ENCODE measurements at places on chromosomes 4 and X. TPM values are rescaled to one million over a fixed set of nuclear protein-coding genes. Genes with fewer than 3 reads are reported as not detected.

Gene JADE3
- 7.4 TPM for total RNA-seq

Gene CHST7
- 72.4 TPM for total RNA-seq

Gene NAA11
- not detected for total RNA-seq

Gene CACNA1F
- 0.23 TPM for total RNA-seq

- no peak overlapping the region for H3K27ac ChIP-seq
- H3K4me3 ChIP-seq: no peak overlapping the region
- no peaks in the 10 kb centered on the region for H3K36me3 ChIP-seq
- no peaks in the 10 kb centered on the region for H3K27me3 ChIP-seq
Measured at GRCh38 chr4:144809056-144809640, 163.2 kb downstream of the HHIP start.

DNA sequence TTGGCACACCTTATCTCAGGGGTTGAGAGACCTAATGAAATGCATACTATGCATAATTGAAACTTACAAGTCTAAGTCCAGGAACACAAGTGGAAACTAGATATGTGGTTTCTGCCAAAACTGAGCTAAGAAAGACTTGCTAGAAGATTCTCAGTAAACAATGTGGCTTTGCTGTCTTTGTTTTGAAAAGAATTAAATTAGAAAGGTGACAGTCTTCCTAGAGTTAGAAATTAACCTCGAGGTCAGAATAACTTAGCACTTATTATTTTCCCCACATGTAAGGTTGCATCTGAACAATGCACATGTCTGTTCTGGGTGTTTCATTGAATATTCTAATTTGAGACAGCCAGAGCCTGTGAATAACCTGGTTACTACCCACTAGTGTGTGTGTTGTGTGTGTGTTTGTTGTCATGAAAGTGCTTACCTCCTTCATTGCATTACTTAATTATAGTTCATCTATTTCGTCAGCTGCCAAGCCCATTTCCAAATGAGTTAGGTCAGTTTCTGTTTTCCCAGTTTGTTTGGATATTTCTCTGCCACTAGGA, 1.5 kb downstream of the EREG start:
- H3K4me1 ChIP-seq: peaks cover 4% of the 10 kb centered on the region
- H3K4me3 ChIP-seq: no peak overlapping the region
- H3K36me3 ChIP-seq: no peaks in the 10 kb centered on the region
- no peaks in the 10 kb centered on the region for H3K27me3 ChIP-seq

DNA sequence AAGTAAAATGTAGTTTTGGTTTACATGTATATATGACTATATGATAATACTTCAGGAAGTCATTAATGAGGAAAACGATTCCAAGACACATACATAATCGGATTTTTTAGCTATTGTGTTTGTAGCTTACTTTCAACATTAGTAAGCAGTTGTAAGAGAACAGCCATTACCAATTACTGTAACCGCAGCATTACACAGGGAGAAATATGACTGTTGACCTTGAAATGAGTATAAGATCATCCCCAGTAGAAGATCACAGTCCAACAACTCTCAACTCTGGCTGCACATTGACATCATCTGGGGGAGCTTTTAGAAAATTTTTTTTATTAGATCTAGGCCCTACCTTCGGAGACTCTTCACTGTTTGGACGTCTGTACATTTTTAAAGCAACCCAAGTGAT, 762.0 kb upstream of the MAGEB2 start:
- no peaks in the 10 kb centered on the region for H3K27me3 ChIP-seq
- no peaks in the 10 kb centered on the region for H3K36me3 ChIP-seq
- H3K27ac ChIP-seq: no peak overlapping the region
- H3K4me1 ChIP-seq: no peaks in the 10 kb centered on the region

DNA sequence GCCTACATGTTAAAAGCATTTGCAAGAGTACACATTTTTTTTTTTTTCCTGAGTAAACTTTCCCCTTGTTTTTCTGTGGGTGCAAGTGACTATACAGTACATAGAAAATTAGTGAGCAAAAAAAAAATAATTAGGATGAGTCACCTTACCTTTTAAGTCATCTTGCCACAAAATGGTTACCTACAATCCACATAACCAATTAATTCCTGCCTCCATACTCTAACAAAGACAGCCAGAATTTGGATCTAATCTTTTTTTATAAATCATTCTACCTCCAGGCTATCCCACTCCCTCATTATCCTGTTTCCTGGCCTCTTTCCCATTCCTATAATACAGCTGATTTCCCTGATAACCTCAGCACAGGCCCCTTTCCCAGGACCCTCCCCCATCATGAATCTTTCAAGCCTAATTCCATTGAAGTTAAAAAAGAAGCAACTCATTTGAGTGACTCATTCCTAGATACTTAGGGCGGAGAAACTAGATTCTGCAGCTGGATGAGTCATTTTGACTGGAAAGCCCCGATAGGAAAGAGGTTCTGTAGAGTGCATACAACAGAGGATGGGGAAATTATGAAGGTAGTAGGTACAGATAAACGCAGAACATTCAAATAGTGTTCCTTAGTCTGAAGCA, 128.2 kb downstream of the C4orf51 start:
- H3K27me3 ChIP-seq: no peaks in the 10 kb centered on the region
- H3K36me3 ChIP-seq: no peaks in the 10 kb centered on the region
- no peaks in the 10 kb centered on the region for H3K4me1 ChIP-seq

DNA sequence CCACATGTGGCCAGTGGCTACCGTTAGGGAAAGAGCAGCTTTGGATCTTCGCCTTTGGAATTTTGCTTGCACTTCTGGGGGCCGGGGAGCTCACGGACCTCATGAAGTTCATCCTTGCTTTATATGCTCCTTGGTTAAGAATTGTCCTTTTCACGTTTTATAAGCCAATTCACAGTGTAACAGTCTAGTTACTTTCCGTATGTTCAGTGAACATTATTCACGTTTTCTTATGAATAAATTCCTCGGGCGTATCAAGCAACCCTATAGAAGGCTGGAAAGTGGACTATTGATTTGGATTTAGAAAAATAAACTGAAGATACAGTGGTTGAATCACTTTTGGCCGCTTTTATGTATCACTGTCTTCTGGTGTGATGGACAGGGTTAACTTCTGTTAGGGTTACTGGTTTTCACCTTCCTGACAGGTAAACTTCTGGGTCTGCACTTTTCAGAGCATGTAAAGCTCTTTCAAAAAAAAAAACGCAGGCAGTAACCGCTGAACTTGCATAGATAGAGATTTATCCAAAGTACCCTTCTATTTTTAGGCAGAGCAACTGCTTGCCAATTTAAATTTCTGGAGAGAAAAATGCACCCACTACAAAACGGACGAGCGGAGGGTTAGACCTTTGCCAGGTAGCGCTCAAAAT, 569 bp upstream of the PDLIM5 start:
- no peaks in the 10 kb centered on the region for H3K4me1 ChIP-seq
- H3K36me3 ChIP-seq: no peaks in the 10 kb centered on the region
- DNase-seq: no peak
- peak overlapping the region; percentile 92 for H3K4me3 ChIP-seq

DNA sequence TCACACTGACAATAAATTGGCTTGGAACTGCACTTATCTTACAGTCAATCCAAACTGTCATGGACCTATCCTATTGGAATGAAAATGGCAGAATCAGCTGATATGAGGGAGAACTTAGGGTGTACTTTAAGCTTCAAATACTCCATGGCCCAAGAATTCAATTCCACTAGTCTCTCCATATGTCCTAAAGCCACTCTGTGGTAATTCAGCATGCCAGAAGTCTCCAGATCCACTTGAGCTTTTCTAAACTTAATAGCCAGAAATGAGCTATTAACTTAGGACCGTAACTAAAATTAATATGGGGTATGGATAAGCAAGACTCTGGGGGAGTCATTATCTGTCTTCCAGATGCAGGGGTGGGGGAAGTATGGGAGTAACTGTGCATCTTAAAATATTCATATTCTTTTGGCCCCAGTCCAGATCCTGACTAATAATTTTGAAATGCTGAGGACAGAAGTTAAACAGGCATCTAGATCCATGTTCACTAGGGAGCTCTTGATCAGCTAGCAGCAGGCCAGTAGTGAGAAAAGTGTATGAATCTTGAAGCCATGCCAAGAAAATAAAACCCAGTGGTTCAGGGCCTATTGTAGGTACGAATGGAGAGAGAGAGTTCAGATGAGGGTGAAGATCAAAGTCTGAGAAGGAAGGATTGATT, 167.6 kb downstream of the DKK2 start:
- no peak overlapping the region for H3K4me3 ChIP-seq
- H3K4me1 ChIP-seq: no peaks in the 10 kb centered on the region
- H3K36me3 ChIP-seq: no peaks in the 10 kb centered on the region
- no peak for DNase-seq
- no peaks in the 10 kb centered on the region for H3K27me3 ChIP-seq
- no peak overlapping the region for H3K27ac ChIP-seq

DNA sequence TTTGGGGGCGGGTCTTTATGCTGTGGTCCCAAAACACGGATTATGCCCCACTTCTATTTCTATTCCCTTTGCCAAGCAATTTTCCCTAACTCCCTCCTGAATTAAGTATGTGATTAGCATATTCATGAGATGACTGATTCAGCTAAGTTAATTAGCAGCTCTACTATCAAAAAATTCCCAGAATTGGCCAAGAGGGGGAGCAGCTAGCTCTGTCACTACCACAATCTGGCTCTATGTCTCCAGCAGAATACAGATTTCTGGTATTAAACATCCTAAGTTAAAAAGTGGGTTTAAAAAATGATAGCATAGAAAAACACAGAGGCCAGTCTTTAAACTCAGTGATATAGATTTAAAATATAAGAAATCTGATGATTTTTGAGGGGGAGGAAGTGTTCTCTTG, 80.3 kb downstream of the GPC4 start:
- H3K4me3 ChIP-seq: no peak overlapping the region
- H3K27me3 ChIP-seq: no peaks in the 10 kb centered on the region
- no peak overlapping the region for H3K27ac ChIP-seq
- H3K4me1 ChIP-seq: no peaks in the 10 kb centered on the region
- no peaks in the 10 kb centered on the region for H3K36me3 ChIP-seq

Data from ovary (tissue), 10 donors.